ENCODE measurements at places on chromosomes 11 and 22.

GRCh38 chr11:61725781-61726231, 26.6 kb upstream of the MYRF start:
- no peak for DNase-seq

- DNase-seq = no peak
Observed at GRCh38 chr11:102414559-102414958, 38.0 kb downstream of the TMEM123 start.

GRCh38 chr11:117945047-117945810, 16.0 kb upstream of the TMPRSS13 start:
- DNase-seq = no peak

GRCh38 chr11:110447343-110447742, 17.6 kb downstream of the FDX1 start:
- no peak for DNase-seq

- no peak for DNase-seq
Observed at GRCh38 chr11:16242806-16243205, 113.5 kb downstream of the SOX6 start.

- no peak for DNase-seq
Observed at GRCh38 chr11:110432713-110433392, 3.1 kb downstream of the FDX1 start.

GRCh38 chr11:66044757-66045156, 4.2 kb downstream of the GAL3ST3 start:
- no peak for DNase-seq

GRCh38 chr11:59183771-59184170, 11.8 kb downstream of the DTX4 start:
- no peak for DNase-seq
